ENCODE measurements at places on chromosomes 1 and 21. TPM values are rescaled to one million over a fixed set of nuclear protein-coding genes. Genes with fewer than 3 reads are reported as not detected.

Gene OR2L5
- 0.10 TPM for polyA plus RNA-seq

Gene ADAM30
- not detected for polyA plus RNA-seq

Gene TTC22
- polyA plus RNA-seq = not detected

Gene GUCA2B
- not detected for polyA plus RNA-seq
